ENCODE measurements at places on chromosomes 1 and 21. TPM values are rescaled to one million over a fixed set of nuclear protein-coding genes. Genes with fewer than 3 reads are reported as not detected.

DNA sequence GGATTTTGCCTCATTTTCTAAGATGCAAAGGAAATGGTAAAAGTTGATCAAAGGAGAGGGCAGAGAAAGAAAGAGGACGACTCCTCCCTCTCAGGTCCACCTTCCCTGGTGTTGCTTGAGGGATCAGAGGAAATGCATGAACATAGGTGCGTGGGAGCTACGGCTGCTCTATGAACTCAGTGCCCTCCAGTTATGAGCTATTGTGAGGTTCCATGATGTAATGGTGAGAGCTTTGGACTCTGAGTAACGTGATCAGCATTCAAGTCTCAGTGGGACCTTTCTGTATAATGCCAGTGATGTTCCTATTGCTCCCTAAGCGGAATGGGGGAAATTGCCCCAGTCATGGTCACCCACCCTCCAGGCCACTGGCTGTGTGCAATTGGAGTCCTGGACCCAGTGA is 25.9 kb upstream of the NBPF3 start:
- no peaks in the 10 kb centered on the region for H3K36me3 ChIP-seq
- H3K27me3 ChIP-seq = no peaks in the 10 kb centered on the region
- no peak for DNase-seq
- no peak overlapping the region for H3K27ac ChIP-seq
- H3K4me1 ChIP-seq = no peaks in the 10 kb centered on the region

DNA sequence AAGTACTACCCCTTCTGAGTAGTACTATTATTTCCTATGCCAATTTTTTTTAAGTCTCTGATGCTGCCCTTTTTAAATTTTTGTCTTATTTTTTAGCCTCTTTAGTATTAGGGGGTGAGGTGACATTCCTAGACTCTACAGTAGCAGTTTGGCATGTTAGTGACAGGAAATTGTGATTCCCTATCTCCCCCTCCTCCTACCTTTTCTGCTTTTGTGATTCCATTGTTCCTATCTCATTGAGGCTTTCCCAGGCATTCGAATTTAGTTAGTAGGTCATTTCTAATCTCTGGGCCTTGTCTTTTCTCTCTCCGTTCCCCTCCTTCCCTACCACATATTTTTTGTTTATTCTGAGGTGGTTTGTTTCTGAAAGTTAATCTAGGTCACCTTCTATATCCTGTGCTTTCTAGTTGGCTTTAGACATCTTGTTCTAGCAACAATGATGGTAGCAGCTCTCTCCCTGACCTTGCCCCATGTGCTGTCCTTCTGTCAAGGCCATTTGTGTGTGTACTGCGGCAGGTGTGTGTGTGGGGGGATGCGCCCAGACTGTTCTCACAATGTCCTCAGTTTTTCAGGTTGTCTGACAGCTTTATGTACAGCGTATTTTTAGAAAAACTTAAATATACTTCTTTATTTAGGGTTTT is 21.5 kb downstream of the SEMA6C start:
- H3K4me3 ChIP-seq = no peak overlapping the region
- no peak overlapping the region for H3K27ac ChIP-seq
- H3K4me1 ChIP-seq = no peaks in the 10 kb centered on the region
- DNase-seq = no peak
- H3K36me3 ChIP-seq = no peaks in the 10 kb centered on the region

- peaks cover 6% of the 10 kb centered on the region for H3K36me3 ChIP-seq
- no peaks in the 10 kb centered on the region for H3K4me1 ChIP-seq
- H3K27ac ChIP-seq = no peak within 1 kb of the TSS
- peaks cover 4% of the 10 kb centered on the region for H3K27me3 ChIP-seq
- peak within 1 kb of the TSS; percentile 94 for H3K4me3 ChIP-seq
Measured at GRCh38 chr1:960363-961131, at the start of gene KLHL17. Gene KLHL17 (plus strand): TSS chr1:960584. CDS start chr1:960694, 110 bp downstream.

- H3K36me3 ChIP-seq = no peaks in the 10 kb centered on the region
- H3K27me3 ChIP-seq = no peaks in the 10 kb centered on the region
- DNase-seq = no peak
- H3K4me1 ChIP-seq = no peaks in the 10 kb centered on the region
- H3K4me3 ChIP-seq = no peak overlapping the region
- no peak overlapping the region for H3K27ac ChIP-seq
Measured at GRCh38 chr1:38250356-38250755, 203.8 kb upstream of the POU3F1 start.

DNA sequence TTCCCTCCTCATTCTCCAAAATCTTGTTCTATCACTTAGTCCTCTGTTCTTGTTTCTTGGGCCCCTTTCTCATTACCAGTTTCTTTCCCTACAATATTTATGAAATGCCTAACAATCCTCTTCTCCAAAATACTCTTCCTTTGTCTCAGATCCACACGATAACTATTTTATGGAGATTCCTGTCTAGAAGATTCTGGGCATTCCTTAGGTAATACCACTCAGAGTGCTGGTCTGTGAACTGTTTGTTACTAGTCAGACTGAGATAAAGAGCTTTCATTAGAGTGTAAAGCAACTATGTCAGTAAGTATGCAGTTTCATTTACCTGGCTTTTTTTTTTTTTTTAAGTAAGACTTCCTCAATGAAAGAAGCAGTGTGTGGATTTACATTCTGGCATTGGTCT is 18.1 kb upstream of the RCOR3 start:
- DNase-seq = no peak
- H3K27ac ChIP-seq = no peak overlapping the region
- peaks cover 4% of the 10 kb centered on the region for H3K36me3 ChIP-seq
- H3K4me3 ChIP-seq = no peak overlapping the region
- no peaks in the 10 kb centered on the region for H3K27me3 ChIP-seq

GRCh38 chr1:197127246-197127912 is 19.1 kb downstream of the ASPM start:
- peaks cover 21% of the 10 kb centered on the region for H3K36me3 ChIP-seq
- H3K4me1 ChIP-seq = no peaks in the 10 kb centered on the region
- DNase-seq = no peak
- H3K27ac ChIP-seq = no peak overlapping the region

- no peak for DNase-seq
- H3K4me1 ChIP-seq = peaks cover 9% of the 10 kb centered on the region
- H3K27ac ChIP-seq = no peak overlapping the region
- H3K4me3 ChIP-seq = peak overlapping the region; percentile 71
Measured at GRCh38 chr1:15245593-15246360, 1.2 kb upstream of the FHAD1 start.

GRCh38 chr1:41846625-41847405 is 71.9 kb downstream of the HIVEP3 start:
- peaks cover 10% of the 10 kb centered on the region for H3K4me1 ChIP-seq
- no peak overlapping the region for H3K4me3 ChIP-seq
- DNase-seq = no peak
- no peaks in the 10 kb centered on the region for H3K36me3 ChIP-seq
- no peaks in the 10 kb centered on the region for H3K27me3 ChIP-seq

DNA sequence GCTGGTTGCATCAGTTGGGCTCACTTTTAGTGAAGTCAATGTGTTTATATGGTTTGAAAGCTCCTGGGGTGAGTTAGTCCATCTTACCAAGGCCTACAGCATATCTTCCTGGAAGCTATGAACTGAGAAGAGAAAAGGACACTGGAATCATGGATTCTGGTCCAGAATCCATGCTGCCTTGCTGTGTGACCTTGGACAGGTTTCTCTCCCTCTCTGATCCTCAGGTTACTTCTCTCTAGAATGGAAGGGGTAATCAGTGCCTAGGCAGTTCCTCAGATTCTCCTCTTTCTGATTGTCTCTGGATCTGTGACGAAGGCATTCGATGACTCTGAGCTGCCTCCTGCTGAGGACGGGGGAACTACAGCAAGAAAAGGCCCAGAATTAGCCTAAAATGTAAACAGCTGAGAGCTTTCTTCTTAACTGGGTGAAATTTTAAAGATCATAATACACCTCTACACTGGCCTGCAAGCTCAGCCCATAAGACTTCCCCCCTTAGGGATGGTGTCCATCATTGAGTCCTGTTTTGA is 425.0 kb upstream of the VAMP3 start:
- no peak overlapping the region for H3K27ac ChIP-seq
- no peaks in the 10 kb centered on the region for H3K4me1 ChIP-seq
- H3K27me3 ChIP-seq = no peaks in the 10 kb centered on the region
- no peak for DNase-seq
- H3K4me3 ChIP-seq = no peak overlapping the region

DNA sequence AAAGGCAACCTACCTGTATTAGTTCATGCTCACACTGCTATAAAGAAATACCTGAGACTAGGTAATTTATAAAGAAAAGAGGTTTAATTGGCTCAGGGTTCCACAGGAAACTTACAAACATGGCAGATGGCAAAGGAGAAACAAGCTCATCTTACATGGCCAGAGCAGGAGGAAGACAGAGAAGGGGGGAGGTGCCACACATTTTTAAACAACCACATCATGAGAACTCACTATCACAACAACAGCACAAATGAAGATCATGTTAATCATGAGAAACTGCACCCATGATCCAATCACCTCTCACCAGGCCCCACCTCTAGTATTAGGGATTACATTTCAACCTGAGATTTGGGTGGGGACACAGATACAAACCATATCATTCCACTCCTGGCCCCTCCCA is 90.6 kb upstream of the KCTD3 start:
- no peaks in the 10 kb centered on the region for H3K27me3 ChIP-seq
- peaks cover 4% of the 10 kb centered on the region for H3K36me3 ChIP-seq
- H3K27ac ChIP-seq = no peak overlapping the region
- DNase-seq = no peak
- H3K4me1 ChIP-seq = no peaks in the 10 kb centered on the region

DNA sequence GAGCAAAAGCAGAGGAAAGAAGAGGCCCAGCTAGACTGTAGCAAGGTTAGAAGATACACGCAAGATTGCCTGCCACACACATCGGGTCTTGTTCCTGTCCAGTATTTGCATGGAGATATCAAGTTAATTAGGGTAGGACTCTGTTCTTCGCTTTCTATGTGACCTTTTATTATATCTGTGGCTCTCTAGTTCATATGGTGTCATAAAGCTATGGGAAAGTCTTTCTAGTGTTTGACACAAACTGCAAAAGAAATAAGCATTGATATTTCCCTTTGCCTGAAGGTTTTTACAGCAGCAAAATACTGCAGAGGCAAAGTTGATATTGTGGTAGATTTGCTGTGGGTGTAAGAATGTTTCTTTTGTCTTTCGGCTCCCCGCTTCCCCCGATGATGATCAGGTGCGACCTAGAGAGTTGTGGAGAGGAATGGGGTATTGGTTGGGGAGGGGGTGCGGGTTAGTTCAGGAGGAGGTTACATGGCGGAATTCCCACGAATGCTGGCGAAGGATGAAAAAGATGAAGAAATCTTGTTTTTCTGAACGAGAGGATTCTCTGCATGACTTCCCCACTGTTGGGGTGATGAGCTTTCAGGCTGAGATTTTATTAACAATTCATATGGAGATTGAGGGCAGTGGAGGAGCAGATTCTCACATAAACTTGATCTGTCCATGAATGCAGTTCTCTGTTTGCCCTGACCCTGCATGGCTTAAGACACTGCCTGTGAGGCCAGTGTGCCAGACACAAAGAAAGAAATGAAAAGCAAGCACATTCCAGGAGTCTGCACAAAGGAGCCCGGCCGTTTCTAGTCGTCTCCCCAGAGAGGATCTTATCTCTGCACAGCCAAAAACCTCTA is 550.2 kb downstream of the USP25 start:
- H3K27me3 ChIP-seq = no peaks in the 10 kb centered on the region
- H3K36me3 ChIP-seq = no peaks in the 10 kb centered on the region
- H3K27ac ChIP-seq = no peak overlapping the region

GRCh38 chr1:119655154-119655553 is 7.1 kb upstream of the ZNF697 start:
- no peaks in the 10 kb centered on the region for H3K36me3 ChIP-seq
- no peak for DNase-seq
- no peak overlapping the region for H3K27ac ChIP-seq

- no peaks in the 10 kb centered on the region for H3K36me3 ChIP-seq
- H3K27me3 ChIP-seq = peaks cover 11% of the 10 kb centered on the region
- H3K4me1 ChIP-seq = no peaks in the 10 kb centered on the region
- no peak overlapping the region for H3K27ac ChIP-seq
- H3K4me3 ChIP-seq = peak overlapping the region; percentile 86
- DNase-seq = no peak
Measured at GRCh38 chr21:34670962-34671348, 2.2 kb downstream of the CLIC6 start.

GRCh38 chr21:43294194-43294902 is 125.5 kb downstream of the CRYAA start:
- H3K36me3 ChIP-seq = no peaks in the 10 kb centered on the region
- DNase-seq = no peak
- no peak overlapping the region for H3K4me3 ChIP-seq
- H3K4me1 ChIP-seq = no peaks in the 10 kb centered on the region
- no peak overlapping the region for H3K27ac ChIP-seq
- no peaks in the 10 kb centered on the region for H3K27me3 ChIP-seq

DNA sequence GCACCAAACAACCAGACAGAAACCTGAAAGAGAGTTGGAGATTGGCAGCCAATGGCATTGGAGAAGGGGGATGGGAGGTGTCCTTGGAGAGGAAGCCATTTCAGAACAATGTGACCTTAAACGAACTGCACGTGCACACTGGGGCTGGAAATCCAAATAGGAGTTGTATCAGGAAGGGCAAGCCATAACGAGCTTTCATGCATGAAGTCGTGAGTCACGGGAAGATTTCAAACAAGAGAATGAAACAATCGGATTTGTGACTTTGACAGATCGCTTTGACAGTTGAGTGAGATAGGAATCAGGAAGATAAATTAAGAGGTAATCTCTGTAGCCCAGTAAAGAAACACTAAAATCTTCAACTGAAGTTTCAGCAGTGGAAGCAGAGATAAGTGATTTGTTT is 445.8 kb upstream of the ZP4 start:
- H3K4me3 ChIP-seq = no peak overlapping the region
- no peak overlapping the region for H3K27ac ChIP-seq
- H3K27me3 ChIP-seq = no peaks in the 10 kb centered on the region
- DNase-seq = no peak

GRCh38 chr1:113749402-113749801 is 9.9 kb downstream of the PHTF1 start:
- no peak overlapping the region for H3K4me3 ChIP-seq
- no peak for DNase-seq
- peaks cover 44% of the 10 kb centered on the region for H3K36me3 ChIP-seq
- H3K4me1 ChIP-seq = no peaks in the 10 kb centered on the region
- no peak overlapping the region for H3K27ac ChIP-seq

DNA sequence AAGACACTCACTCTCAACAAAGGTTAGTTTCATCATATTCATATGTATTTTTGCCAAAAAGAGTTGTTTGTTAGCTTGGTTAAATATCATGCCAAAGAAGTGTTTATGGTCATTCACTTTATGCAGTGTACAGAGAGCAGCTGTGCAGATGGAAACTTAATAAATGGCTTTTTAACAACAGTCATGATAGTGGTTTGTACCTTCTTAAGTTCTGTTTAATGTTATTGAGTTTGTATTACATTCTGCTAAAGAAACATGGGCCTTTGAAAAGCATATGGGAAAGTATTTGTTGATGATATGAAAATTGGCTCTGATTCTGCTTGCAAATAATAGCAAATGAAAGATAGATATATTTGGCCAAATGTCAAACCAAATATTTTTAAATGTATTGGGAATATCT is 607.3 kb downstream of the NCAM2 start:
- no peaks in the 10 kb centered on the region for H3K27me3 ChIP-seq
- no peaks in the 10 kb centered on the region for H3K36me3 ChIP-seq
- H3K4me1 ChIP-seq = no peaks in the 10 kb centered on the region
- no peak overlapping the region for H3K4me3 ChIP-seq
- no peak for DNase-seq

- no peak for DNase-seq
- H3K4me3 ChIP-seq = no peak overlapping the region
- H3K4me1 ChIP-seq = no peaks in the 10 kb centered on the region
- H3K36me3 ChIP-seq = no peaks in the 10 kb centered on the region
- no peaks in the 10 kb centered on the region for H3K27me3 ChIP-seq
- no peak overlapping the region for H3K27ac ChIP-seq
Measured at GRCh38 chr1:53899206-53899628, 5.2 kb downstream of the DIO1 start.

The KHDC4 gene
- total RNA-seq = 57.7 TPM

The PRAMEF27 gene
- not detected for total RNA-seq

The RXFP4 gene
- total RNA-seq = not detected

The LCE2C gene
- not detected for total RNA-seq

The SLC44A5 gene
- 2.1 TPM for total RNA-seq

The CCDC185 gene
- total RNA-seq = not detected

The VAV3 gene
- total RNA-seq = 5.1 TPM
